C1 segment of cervical spinal cord (tissue), 14 donors: ENCODE measurements at places on chromosomes 2 and 18.

- no peak for DNase-seq
These were observed 203.9 kb downstream of the PRKCE start for GRCh38 chr2:45855374-45855773.

- no peak for DNase-seq
These were observed 105.6 kb upstream of the CCDC150 start for GRCh38 chr2:196533772-196534397.

DNA sequence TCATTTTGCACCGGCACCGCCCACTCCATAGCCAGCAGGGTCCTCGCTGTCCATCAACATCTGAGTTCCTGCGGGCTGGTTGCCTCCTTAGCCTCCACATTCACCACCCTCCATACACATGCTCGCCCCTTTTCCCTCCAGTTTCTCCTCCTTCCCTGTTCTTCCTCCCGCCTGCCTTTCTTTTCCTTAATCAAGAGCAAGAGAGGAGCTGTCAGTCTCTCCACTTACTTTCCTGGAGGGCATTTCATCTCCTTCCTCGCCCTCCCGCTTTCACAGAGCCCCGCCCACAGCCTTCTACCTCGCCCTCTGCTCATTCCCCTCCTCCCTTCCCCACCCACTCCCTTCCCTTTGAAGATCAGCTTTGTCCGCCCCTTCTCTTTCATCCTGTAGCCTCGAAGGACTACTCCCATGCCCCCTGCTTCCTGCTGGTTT lies 13.8 kb upstream of the ZBTB7C start:
- DNase-seq: no peak

DNA sequence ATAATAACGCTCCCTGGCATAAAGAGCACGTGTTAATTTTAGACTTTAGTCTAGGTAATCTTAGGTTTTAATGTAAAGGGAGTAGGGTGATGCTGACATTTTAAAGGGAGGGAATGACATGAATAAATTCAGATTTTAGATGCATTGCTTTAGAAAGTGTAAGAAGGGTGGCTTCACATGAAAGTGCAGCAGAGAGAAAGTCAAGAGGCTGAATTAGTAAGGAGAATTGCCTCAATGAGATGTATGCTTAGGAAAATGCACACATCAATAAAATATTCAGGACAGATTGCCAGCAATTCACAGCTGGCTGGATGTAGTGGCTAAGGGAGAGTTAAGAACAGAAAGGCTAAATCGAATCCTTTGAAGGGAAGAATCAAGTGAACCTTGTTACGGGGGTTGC lies 165.5 kb upstream of the CDH19 start:
- DNase-seq: no peak

DNA sequence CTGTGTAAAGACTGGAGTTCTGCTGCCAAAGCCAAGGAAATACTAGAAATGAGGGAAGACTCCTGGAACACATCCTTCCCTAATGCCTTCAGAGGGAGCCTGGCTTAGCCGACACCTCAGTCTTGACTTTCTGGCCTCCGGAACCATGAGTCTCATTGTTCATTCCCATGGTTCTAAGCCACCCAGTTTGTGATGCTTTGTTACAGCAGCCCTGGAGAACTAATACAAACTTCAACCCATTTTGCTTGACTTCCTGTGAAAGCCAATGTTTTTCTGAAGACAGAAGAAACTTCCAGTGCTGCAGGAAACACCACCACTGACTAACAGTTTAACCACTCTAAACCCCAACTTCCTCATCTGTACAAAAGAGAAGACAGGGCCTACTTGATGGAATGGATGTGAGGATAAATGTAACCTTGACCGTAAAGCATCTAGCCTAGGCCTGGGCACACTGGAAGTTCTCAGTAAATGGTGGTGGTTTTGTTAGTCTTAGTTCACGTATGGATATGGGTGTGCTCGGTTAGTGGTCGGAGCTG lies 85.9 kb upstream of the RFX8 start:
- no peak for DNase-seq

DNA sequence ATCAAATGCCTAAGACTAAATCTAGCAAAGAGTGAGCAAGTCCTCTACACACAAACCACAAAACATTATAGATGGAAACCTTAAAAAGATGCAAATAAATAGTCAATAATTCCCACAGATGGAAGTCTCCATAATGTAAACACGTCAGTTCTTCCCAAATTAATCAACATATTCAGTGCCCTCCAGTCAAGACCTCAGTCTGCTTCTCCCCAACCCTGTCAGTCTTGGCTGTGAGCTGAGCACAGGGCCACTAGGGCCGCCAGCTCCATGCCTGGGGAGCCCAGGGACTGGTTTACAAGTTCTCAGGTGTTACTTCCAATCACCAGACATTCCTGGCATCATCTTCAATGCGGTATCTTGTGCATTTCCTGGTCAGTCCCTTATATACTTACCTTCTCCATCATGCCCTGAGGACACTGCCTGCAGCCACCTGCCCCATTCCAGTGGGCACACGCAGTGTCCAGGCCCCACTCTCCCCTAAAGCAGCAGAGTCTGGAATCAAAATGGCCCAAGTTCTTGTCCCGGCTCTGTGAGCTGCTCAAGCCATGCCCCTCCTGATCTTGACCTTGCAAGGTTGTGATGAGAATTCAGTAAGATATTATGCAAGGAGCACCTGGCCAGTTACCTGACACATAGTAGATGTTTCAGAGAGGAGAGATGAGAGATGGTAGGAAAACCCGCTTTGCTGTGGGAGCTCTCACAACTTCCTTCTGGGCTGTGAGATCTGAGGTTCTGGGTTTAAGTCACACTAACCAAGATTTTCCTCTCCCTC lies 207.9 kb upstream of the RAB6C start:
- DNase-seq: no peak

- DNase-seq: no peak
These were observed 5.6 kb upstream of the GALM start for GRCh38 chr2:38660282-38660681.

DNA sequence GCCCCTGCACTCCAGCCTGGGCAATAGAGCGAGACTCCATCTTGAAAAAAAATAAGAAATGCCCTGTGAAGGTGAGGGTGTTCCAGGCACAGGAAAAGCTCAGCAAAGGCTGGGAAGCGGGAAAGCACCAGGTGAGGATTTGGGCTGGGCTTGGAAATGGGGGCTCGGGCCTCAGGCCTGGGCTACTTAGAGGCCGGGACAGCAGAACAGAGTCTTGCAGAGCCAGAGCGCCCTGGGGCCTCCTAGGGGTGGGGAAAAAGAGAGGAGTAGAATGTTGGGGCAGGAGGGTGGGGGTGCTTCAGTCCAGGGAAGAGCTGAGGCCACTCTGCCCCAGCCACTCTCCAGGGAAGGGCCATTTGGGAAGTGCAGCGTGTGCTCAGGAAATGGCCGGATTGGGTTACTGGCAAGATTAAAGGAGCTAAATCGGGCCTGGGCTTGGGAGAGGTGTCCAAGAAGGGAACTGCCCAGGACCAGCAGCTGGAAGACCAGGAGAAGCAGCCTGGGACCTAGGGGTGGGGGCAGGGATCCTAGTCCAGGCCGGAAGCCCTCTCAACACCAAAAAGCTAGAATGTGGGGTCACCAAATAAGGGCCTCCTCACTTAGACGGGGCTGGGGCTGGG lies 13.8 kb upstream of the DES start:
- DNase-seq: no peak

DNA sequence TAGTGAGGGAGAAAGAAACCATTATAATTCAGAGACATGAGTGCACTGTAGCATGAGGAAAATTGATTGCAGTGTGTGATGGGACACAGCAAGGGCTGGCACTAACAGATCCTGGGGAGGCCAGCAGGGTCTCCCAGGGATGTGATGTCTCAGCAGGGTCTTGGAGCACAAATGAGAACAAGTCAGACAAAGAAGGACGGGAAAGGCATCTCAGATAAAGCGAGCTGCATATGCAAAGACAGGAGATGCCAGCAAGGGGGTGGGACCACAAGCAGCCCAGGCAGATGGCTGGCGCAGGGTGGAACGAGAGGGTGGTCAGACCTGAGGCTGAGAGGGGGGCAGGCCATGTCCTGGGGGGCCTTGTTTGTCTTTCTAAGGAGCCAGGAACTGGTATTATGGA lies 102.6 kb upstream of the DLX2 start:
- no peak for DNase-seq

DNA sequence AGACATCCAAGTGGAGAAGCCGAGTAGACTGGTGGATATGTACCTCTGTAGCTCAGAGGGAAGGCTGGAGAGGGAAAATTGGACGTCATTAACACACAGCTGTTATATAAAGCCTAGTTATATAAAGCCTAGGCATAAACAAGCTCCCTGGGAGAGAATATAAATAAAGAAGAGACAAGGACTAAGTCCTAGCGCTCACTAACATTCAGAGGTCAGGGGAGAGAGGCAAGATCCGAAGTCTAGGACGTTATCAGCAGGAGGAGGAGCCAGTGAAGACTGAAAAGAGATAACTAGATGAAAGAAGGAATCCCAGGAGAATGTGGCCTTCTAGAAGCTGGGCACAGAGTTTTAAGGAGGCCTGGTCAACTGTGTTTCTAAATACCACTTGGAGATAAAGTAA lies 55.3 kb downstream of the NOL10 start:
- DNase-seq: no peak
